ENCODE measurements at places on chromosomes 5 and 9.
A peak's percentile ranks its signal among the peaks of the same experiment; 100 is the strongest.

- no peak overlapping the region for H3K4me3 ChIP-seq
- H3K27me3 ChIP-seq = no peaks in the 10 kb centered on the region
- H3K4me1 ChIP-seq = no peaks in the 10 kb centered on the region
- H3K36me3 ChIP-seq = no peaks in the 10 kb centered on the region
- no peak overlapping the region for H3K27ac ChIP-seq
Observed at GRCh38 chr9:94600258-94600657, 6.6 kb upstream of the FBP2 start.

DNA sequence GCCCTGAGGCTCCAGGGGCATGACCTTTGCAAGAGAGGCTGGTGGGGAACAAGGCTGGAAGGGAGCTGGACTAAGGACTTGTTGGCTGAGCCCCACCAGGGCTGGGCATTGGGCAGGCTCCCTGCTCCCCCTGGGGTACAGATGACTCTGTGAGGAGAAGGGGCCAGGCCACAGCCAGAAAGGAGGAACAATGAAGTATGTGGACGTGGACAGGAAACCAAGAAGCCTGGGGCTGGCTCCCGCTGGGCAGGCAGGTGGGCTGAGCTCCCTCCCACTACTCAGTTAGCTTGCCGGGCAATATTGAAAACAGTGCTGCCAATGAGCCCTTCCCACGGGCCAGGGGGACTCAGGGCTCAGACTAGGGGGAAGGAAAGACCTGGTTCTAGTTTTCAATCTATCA is 66.1 kb upstream of the SPTLC1 start:
- H3K27ac ChIP-seq = no peak overlapping the region
- H3K4me3 ChIP-seq = no peak overlapping the region
- H3K4me1 ChIP-seq = no peaks in the 10 kb centered on the region

DNA sequence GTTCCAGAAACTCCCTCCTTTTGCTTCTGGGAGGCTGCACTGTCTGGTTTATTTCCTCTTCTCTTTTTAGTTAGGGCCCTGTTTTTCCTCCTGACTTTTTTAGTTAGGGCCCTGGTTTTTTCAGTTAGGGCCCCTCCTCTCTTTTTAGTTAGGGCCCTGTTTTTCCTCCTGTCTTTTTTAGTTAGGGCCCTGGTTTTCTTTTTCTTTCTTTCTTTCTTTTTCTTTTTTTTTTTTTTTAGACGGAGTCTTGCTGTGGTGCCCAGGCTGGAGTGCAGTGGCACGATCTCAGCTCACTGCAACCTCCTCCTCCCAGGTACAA is 15.1 kb downstream of the GSN start:
- no peak for DNase-seq
- H3K27me3 ChIP-seq = no peaks in the 10 kb centered on the region
- peaks cover 97% of the 10 kb centered on the region for H3K4me1 ChIP-seq
- H3K36me3 ChIP-seq = no peaks in the 10 kb centered on the region
- peak overlapping the region; percentile 97 for H3K27ac ChIP-seq

DNA sequence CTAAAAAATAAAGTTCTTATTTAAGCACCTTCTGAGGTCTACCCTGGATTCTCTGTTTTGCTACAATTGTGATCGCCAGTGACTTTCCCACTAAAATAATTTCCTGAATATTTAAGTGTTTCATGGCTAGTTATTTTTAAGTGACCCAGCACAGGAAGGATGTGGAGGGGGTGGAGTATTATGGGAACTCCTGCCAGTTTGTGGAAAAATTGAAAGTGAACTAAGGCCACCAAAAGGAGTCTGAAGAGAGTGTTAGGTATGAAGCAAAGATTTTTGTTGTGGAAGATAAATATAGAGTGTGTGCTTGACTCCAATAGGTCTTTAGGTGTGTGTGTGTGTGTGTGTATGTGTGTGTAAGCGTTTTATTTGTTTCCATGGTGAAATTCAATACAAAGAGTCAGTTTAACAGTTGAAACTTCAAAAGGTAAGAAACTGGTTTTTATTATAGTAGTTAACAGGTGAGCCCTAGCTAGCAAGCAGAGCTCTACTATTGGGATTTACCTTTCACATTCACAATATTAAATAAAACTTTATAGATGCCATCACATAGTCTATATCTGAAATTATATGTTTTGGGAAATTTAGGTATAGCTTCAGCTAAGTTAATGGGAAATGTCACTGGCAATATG is 25.6 kb downstream of the RASGRF2 start:
- no peaks in the 10 kb centered on the region for H3K27me3 ChIP-seq
- no peak for DNase-seq
- peak overlapping the region; percentile 38 for H3K27ac ChIP-seq
- no peak overlapping the region for H3K4me3 ChIP-seq

- no peak overlapping the region for H3K4me3 ChIP-seq
- H3K36me3 ChIP-seq = no peaks in the 10 kb centered on the region
- peak overlapping the region; percentile 52 for H3K27ac ChIP-seq
- peaks cover 17% of the 10 kb centered on the region for H3K4me1 ChIP-seq
- no peaks in the 10 kb centered on the region for H3K27me3 ChIP-seq
Observed at GRCh38 chr9:4293293-4293941, 6.5 kb downstream of the GLIS3 start.

DNA sequence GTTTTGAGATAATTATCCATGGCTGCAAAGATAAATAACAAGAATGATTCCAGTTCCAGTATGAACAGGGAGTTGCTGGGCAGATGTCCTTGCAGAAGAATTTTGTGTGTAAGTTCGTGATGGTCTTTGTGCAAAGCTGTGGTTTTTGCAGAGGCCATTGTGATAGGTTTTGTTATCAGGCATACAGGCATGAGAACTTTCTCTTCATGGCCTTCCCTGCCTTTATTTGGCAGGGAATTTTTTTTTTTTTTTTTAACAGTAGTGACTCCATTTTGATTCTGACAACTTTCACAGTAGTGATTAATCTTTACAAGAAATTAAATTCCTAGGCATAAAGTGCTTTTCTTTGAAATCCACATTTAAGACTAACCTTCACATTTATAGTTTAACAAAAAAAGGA is 1999.5 kb upstream of the CDH6 start:
- no peaks in the 10 kb centered on the region for H3K27me3 ChIP-seq
- no peaks in the 10 kb centered on the region for H3K4me1 ChIP-seq
- no peak overlapping the region for H3K4me3 ChIP-seq
- DNase-seq = no peak
- H3K36me3 ChIP-seq = no peaks in the 10 kb centered on the region

DNA sequence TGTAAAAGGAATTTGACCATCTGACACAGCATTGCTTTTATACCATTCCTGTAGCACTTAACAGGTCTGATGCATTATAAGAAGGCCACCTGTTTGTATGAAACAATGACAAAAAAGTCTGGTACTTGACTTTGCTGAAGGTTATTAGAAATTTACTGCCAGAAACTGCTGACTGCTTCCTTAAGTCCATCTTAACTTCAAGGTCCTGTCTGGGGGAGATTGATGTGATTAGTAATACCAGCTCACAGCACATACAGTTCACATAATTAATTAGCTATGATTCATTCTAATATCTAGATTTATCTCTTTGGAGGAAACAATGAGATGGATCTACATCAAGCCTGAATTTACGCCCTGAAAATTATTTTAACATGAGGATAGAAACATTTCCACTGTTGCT is 49.6 kb upstream of the TEK start:
- no peak for DNase-seq
- H3K36me3 ChIP-seq = no peaks in the 10 kb centered on the region
- peaks cover 4% of the 10 kb centered on the region for H3K4me1 ChIP-seq
- no peak overlapping the region for H3K27ac ChIP-seq

DNA sequence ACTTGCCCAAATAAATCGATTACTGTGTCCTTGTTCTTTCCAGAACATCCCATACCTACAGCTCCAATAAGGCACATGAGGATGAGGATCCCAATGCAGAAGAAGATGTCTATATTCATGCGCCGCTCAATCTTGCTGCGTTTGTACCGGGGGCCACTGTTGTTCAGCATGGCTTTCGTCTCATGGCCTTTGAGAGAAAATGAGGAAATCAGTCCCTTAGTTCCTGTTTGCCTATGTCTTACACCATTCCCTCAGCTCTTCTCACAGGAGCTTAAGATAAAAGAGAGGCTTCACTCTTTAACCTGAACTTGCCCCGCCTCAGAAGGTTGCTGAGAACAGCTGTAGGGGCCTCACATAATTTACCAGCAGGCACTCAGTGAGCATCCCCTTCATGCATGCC is 211.6 kb downstream of the ATP10B start:
- H3K27ac ChIP-seq = no peak overlapping the region
- H3K27me3 ChIP-seq = no peaks in the 10 kb centered on the region
- H3K4me1 ChIP-seq = no peaks in the 10 kb centered on the region
- H3K36me3 ChIP-seq = no peaks in the 10 kb centered on the region

GRCh38 chr5:2038321-2039179 is 155.8 kb upstream of the IRX4 start:
- no peak for DNase-seq
- no peaks in the 10 kb centered on the region for H3K27me3 ChIP-seq
- peaks cover 3% of the 10 kb centered on the region for H3K4me1 ChIP-seq

All from vagina (tissue), 2 donors.